ENCODE measurements at places on chromosomes 1 and 21.

- peak; percentile 38 for ATAC-seq
These were observed 2.4 kb upstream of the MMP23B start for GRCh38 chr1:1629430-1630190.

- ATAC-seq = no peak
These were observed 3.1 kb downstream of the EVA1B start for GRCh38 chr1:36320291-36320761.

DNA sequence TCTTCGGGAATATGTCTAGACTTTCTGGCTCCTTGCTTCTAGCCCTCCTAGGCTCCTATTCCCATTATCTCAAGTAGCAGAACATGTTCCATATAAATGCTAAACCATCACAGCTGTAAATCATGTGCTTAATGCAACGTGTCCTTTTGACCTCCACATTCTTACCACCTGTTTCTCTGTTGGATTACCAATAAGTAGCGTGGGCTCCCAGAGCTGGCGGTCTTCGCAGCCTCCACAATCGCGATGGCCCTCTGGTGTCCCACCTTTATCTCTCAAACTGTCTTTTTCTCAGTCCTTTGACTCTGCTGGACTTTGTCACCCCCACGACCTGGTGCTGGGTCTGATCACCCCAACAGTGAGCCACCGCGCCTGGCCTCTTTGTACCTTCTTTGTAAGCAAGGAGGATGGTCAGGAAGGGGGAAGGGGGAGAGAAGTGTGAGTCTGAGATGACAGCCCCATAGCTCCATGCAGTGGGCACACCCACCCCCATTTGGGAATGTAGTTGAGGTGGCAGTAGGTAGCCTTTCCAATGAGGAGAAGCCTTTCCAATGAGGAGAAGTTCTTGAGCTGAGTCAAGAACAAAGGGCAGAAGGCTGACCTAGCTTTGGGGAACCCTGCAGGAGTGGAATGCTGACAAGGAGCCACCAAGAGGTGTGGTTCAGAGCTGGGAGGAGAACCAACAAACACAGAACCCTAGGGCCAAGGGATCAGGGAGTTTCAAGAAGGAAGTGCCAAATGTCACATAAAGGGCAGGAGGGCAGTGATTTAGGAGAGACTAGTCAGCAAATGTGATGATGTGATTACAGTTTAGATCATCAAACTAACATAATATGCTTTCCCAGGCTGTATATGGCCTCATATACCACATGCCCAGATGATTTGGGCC lies 14.2 kb downstream of the TRAF5 start:
- no peak for ATAC-seq

DNA sequence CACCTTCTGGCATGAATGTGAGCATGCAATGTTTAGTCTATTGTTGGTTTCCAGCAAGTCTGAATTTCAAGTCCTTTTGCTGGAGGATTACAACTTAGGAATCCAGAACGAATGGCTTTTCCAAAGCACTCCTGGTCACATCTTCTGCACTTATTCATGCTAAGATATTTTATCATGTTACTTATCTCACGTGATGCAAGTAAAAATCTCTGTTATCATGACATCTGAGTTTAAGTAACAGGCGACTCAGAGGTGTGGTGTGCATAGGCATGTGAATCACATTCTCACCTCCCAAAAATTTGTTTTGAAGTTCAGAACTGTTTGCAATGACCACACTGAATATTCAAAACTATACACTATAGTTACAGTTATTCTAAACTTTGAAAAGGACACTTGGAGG lies 204.8 kb upstream of the FGGY start:
- no peak for ATAC-seq

GRCh38 chr21:46320331-46320801 lies 3.3 kb downstream of the C21orf58 start:
- no peak for ATAC-seq

- no peak for ATAC-seq
These were observed 981 bp downstream of the CLDN14 start for GRCh38 chr21:36478941-36479340.

GRCh38 chr1:218166268-218166945 lies 118.7 kb upstream of the RRP15 start:
- ATAC-seq = no peak

- no peak for ATAC-seq
These were observed 18.0 kb upstream of the ACTRT2 start for GRCh38 chr1:3003039-3003940.

DNA sequence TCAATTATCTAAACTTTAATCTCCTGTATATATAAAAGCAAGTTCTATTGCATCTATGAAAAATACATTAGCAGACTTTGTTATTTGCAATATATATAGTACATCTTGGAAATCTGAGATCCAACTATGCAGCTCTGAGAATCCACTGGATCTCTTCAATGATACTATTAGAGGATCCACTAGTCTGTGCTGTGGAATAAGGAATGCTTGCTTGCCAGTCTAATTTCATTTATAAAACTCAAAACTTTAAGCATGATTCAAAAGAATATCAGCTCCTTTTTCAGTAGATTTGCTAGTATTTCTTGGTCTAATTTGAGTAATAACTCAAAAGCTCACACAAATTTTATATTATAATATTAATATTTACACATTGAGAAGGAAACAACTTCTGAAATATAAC lies 115.1 kb downstream of the SPATA6 start:
- ATAC-seq = no peak

- no peak for ATAC-seq
These were observed 195.3 kb downstream of the C1orf94 start for GRCh38 chr1:34371829-34372532.

- peak; percentile 7 for ATAC-seq
These were observed 35.6 kb upstream of the POU2F1 start for GRCh38 chr1:167185062-167185461.

DNA sequence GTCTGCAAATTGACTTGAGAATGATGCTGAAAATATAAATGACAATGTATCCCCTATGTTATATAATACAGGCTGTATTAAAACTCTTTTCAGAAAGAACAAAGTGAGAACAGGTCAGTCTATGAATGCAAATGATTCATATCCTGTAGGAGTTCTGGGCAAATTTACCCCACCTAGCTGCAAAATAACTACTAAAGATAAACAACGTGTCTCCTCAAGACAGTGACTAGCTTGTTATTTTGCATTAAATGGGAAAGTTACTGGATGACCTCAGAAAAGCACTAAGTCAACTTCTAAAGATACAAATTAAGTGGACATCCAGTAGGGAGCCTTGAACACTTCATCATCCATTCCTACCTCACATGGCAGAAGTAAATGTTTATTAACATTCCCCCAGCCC lies 11.1 kb downstream of the RNF19B start:
- ATAC-seq = no peak

DNA sequence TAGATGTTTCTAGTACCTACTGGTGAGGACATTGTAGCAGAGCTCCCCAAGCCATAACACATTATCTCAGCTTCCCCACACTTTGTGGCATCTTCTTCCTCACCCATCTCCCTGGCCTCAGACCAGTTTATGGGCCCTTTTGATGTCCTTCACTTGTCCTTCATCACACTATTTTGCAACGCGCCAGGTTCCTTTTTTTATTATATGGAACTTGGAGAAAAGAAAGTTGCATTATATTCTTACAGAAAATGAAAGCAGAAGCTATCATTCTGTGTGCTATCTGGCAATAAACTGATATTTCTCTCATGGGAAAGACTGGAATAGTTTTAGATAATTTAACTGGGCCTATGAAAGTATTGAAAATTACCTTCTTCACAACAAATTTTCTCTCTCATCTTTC lies 196.9 kb upstream of the ETV3 start:
- ATAC-seq = no peak

- no peak for ATAC-seq
These were observed 4.4 kb upstream of the RUNX1 start for GRCh38 chr21:35053356-35054096.

GRCh38 chr1:68798071-68798470 lies 301.2 kb upstream of the DEPDC1 start:
- no peak for ATAC-seq

- ATAC-seq = no peak
These were observed at the start of gene TSPAN1 for GRCh38 chr1:46174448-46175231. Gene TSPAN1, plus strand, starts transcription at chr1:46175087. Its CDS starts 6,021 bp downstream, at chr1:46181108.

DNA sequence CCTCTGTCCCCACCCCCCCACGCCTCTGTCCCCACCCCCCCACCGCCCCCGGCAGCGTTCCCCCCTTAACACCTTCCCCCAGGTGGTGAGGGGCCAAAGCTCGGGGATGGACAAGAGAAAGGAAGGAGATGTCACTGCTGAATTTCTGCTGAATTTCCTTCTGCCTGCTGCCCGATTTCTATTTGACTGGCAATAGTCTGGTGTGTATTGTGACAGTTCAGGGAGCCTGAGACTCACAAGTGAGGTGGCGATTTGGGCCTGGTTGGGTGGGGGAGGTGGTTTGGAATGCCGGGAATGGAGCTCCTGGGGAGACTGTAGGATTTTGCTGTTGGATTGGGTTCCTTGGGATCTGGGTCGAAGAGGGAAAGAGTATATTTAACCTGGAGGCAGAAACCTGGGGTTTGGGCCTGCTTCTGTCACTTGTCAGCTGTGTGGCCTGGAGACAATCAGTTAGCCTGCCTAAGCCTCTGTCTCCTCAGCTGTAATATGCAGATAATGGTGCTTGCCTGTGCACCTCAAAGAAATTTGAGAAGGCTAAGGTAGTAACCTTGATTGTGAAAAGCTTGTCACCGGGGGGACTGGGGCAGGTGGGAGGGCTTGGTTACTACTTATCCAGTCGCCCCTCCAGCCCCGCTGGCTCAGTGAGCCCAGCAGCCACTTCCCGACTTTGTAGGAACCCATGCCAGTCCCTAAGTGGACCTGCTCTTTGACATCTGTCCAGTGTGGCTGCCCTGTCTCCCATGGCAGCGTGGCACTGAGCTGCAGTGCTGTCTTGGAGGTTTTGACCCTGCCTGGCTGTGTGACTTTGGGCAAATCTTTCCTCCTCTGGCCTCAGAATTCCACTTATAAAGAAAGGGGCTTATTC lies 7.7 kb upstream of the LMNA start:
- ATAC-seq = peak; percentile 15

DNA sequence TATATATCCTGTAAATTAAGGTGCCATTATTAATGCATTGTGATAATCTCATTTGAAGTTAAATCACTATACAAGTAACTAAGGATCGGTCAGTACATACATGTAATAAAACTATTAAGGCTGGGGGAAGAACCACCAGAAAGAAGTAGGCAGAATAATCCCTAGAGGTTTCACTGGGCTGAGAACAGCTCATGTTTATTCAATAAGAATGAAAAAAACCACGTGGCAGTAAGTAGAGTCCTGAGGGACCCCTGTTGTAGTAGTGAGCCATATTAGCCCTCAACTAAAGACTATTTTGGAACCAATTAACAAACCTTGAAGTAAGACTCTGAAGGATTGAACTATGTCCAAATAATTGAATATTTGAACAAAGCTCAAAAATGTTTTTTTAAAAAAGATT lies 46.9 kb upstream of the ADAM30 start:
- no peak for ATAC-seq

GRCh38 chr1:232335741-232336293 lies 294.1 kb downstream of the SIPA1L2 start:
- ATAC-seq = no peak

DNA sequence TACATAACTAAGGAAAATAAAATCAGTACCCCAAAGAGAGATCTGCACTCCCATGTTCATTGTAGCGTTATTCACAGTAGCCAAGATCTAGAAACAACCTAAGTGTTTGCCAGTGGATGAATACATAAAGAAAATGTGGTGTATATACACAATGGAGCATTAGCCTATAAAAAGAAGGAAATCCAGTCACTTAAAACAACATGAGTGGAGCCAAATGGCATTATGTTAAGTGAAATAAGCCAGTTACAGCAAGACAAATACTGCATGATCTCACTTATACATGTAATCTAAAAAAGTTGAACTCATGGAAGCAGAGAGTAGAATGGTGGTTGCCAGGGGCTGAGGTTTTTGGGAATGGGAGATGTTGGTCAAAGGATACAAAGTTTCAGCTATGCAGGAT lies 508.3 kb upstream of the B3GALT2 start:
- ATAC-seq = no peak

GRCh38 chr1:174358786-174359453 lies 88.8 kb upstream of the GPR52 start:
- ATAC-seq = no peak

- ATAC-seq = no peak
These were observed 117.6 kb downstream of the WDR3 start for GRCh38 chr1:118047006-118047649.

DNA sequence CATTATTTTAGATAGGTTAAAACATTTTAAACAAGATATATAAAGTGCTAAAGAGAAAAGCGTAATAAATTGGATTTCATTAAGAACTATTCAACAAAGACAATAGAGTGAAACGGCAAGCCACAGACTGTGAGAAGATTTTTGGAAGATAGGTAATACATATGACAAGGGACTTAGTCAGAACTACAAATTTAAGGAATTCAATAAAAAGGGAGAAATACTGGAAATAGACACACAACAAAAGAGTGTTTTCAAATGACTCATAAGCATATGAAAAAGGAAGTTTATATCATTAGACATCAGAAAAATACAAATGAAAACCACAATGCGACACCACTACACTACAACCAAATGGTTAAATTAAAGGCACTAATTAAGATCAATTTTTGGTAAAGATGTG lies 90.5 kb downstream of the GDAP2 start:
- ATAC-seq = no peak

GRCh38 chr1:109517337-109517736 lies 7.8 kb upstream of the AMIGO1 start:
- no peak for ATAC-seq

- no peak for ATAC-seq
These were observed 19.7 kb upstream of the GPR52 start for GRCh38 chr1:174428033-174428432.

All from activated CD4-positive, CD25-positive, alpha-beta regulatory T cell treated with anti-CD3 and anti-CD28 coated beads, Interleukin-2, amount 50 U/mL, for 24 hours (primary cell).